Fibroblast of villous mesenchyme (primary cell): ENCODE measurements at places on chromosomes 5 and 9. TPM values are rescaled to one million over a fixed set of nuclear protein-coding genes. Genes with fewer than 3 reads are reported as not detected.

The SPINK4 gene
- not detected in 2 replicates for total RNA-seq

The ADCY2 gene
- total RNA-seq: under 0.01 and 0.32 TPM in 2 replicates

The COL23A1 gene
- total RNA-seq: not detected in 2 replicates

The PPP3R2 gene
- not detected in 2 replicates for total RNA-seq

The DAB2IP gene
- 36.4 and 47.9 TPM in 2 replicates for total RNA-seq

The TMEM250 gene
- total RNA-seq: 39.0 and 39.7 TPM in 2 replicates

The MFAP3 gene
- total RNA-seq: 66.0 and 113 TPM in 2 replicates

The OMD gene
- not detected in 2 replicates for total RNA-seq

The HTR4 gene
- not detected in 2 replicates for total RNA-seq

The C5orf46 gene
- total RNA-seq: 0.43 and 4.8 TPM in 2 replicates

The RETREG1 gene
- 0.64 and 1.7 TPM in 2 replicates for total RNA-seq

The PPP2R2B gene
- under 0.01 and 2.2 TPM in 2 replicates for total RNA-seq

The TAL2 gene
- total RNA-seq: not detected in 2 replicates

The TMEM174 gene
- total RNA-seq: not detected in 2 replicates

The JAKMIP2 gene
- total RNA-seq: 3.2 and 3.5 TPM in 2 replicates

The NPR3 gene
- 2.9 and 6.5 TPM in 2 replicates for total RNA-seq

The ELOVL7 gene
- total RNA-seq: under 0.01 TPM in 1 of 2 replicates, not detected in the other

The ABLIM3 gene
- 22.2 and 32.8 TPM in 2 replicates for total RNA-seq

The LECT2 gene
- not detected in 2 replicates for total RNA-seq

The PCDHGC5 gene
- 2.6 TPM in 2 replicates for total RNA-seq

The C1QTNF3 gene
- 0.86 and 1.9 TPM in 2 replicates for total RNA-seq

The GABRP gene
- total RNA-seq: not detected in 2 replicates

The TAF11L12 gene
- not detected in 2 replicates for total RNA-seq

The SLC36A2 gene
- total RNA-seq: not detected in 2 replicates

The OR1Q1 gene
- not detected in 2 replicates for total RNA-seq

The NUDT12 gene
- total RNA-seq: 12.9 and 19.9 TPM in 2 replicates

The OBP2B gene
- not detected in 2 replicates for total RNA-seq

The FOXD4L5 gene
- total RNA-seq: under 0.01 TPM in 1 of 2 replicates, not detected in the other

The PDE8B gene
- 0.64 and 6.0 TPM in 2 replicates for total RNA-seq

The NUTM2F gene
- not detected in 2 replicates for total RNA-seq

The NKD2 gene
- 2.2 and 4.2 TPM in 2 replicates for total RNA-seq

The PCDHA9 gene
- under 0.01 TPM in 2 replicates for total RNA-seq

The STC2 gene
- total RNA-seq: 157 and 195 TPM in 2 replicates

The PDCD1LG2 gene
- total RNA-seq: 31.6 and 59.6 TPM in 2 replicates

The PHYHD1 gene
- 9.9 and 11.9 TPM in 2 replicates for total RNA-seq

The RLN2 gene
- 0.43 TPM in 1 of 2 replicates, not detected in the other for total RNA-seq

The NME5 gene
- total RNA-seq: 1.3 and 2.2 TPM in 2 replicates

The PCDHA10 gene
- under 0.01 TPM in 2 replicates for total RNA-seq

The SLC45A2 gene
- total RNA-seq: under 0.01 TPM in 1 of 2 replicates, not detected in the other
